Right kidney (tissue), 9 donors: ENCODE measurements at places on chromosomes 5 and 9.

- no peak for DNase-seq
Observed at GRCh38 chr5:39199335-39199734, 20.0 kb downstream of the FYB1 start.

- DNase-seq = no peak
Observed at GRCh38 chr9:122814545-122814944, 13.8 kb downstream of the PDCL start.

DNA sequence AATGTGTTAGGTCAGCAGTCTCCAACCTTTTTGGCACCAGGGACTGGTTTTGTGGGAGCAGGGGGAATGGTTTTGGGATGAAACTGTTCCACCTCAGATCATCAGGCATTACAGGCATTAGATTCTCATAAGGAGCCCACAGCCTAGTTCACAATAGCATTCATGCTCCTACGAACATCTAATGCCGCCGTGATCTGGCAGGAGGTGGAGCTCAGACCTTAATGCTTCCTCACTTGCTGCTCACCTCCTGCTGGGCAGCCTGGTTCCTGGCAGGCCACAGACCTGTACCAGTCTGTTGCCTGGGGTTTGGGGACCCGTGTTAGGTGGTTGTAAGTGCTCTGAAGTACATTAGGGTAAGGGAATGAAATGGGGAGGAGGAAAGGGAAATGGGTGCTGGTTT is 9.7 kb upstream of the CTNNA1 start:
- DNase-seq = no peak

DNA sequence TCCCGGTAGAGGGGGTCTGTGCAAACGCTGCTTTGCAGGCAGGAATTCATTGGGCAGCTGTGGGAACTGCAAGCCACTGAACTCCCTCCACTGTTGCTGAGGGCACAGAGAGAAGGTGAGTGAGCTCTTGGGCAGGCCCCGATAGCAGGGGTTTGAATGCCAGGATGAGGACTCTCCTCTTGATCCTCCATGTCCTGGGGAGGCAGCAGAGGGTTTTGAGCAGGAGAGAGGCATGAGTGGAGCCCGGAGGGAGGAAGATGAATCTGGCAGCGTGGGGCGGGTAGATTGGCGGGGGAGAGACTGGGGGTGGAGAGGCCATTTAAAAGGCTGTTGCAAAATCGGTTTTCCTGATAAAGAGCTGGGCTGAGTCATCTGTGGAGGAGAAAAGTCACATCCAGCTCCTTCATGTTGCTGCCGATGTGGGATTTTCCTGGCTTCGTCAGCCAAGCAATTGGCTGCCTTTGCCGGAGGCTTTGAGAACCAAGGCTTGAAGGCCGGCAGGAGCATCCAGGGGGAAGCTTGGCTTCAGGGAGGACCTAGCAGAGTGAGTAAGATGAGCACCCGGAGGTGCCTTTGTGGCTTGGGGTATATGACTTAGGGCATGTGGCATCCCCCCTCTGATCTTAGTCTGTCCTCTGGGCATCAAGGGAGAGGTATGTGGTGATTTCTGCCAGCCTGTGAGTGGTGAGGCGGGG is at the start of gene SYNPO:
Gene SYNPO, plus strand, starts transcription at position 350 of the 695 bp plus-strand sequence. CDS start 7,616 bp downstream, outside the sequence.
- no peak for DNase-seq

- no peak for DNase-seq
Observed at GRCh38 chr5:123207081-123207537, 118.1 kb downstream of the PRDM6 start.

- DNase-seq = no peak
Observed at GRCh38 chr9:86975036-86975435, 27.7 kb upstream of the GAS1 start.

GRCh38 chr5:94575196-94575595 is 43.2 kb downstream of the KIAA0825 start:
- no peak for DNase-seq

DNA sequence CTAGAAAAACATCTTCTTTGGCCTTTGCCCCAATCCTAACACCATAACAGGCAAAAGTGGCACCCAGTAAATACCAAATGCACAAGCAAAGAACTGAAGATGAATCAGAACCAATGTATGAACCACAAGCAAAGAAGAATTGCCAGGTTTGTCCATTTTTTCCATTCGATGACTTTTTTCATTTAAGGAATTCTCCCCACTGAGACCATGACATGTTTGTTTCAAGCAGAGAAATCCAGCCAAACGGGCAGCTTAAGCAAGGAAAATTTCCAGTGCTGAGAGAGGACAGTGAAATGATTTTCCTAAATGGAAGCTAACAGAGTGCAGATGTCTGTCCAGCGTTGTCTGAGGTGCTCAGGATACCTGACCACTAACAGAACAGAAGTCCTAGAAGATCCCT is 203.7 kb downstream of the ADAMTS12 start:
- no peak for DNase-seq
